Stimulated activated CD4-positive, alpha-beta T cell treated with anti-CD3 and anti-CD28 coated beads, Interleukin-12 subunit alpha, Interleukin-12 subunit beta, amount 100 ng/mL, for 24 hours (primary cell): ENCODE measurements at places on chromosomes 1 and 21.
A peak's percentile ranks its signal among the peaks of the same experiment; 100 is the strongest.

GRCh38 chr1:229035748-229036082, 235.2 kb upstream of the RAB4A start:
- DNase-seq: no peak

DNA sequence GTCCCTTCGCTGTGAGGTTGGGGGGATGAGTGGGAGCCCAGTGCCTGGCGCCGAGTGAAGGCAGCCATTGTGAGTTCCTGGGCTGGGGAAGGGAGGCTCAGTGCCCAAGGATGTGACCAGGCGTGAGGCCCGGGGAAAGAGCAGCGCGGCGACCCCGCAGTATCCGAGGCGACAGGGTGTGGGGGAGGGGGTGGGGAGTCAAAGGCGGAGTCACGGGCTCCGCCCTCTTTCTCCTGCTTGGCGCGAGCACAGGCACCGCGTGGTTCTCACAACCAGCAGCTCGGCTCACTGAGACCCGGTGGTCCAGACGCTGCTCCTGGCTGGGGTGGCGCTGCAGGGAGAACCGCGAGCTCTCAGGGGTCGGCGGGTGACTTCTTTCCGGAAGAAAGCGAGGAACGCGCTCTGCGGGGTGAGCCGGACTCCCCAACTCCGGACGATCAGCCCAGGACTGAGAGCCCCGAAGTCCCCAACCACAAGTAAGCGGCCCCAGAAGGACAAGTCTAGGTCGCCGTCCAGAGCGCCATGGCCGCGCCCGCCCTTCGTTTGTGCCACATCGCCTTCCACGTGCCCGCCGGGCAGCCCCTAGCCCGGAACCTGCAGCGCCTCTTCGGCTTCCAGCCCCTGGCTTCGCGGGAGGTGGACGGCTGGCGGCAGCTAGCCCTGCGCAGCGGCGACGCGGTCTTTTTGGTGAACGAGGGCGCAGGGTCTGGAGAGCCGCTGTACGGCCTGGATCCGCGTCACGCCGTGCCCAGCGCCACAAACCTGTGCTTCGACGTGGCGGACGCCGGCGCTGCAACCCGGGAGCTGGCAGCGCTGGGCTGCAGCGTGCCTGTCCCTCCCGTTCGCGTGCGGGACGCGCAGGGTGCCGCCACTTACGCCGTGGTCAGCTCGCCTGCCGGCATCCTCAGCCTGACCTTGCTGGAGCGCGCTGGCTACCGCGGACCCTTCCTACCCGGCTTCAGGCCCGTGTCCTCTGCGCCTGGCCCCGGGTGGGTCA, at the start of gene HPDL:
HPDL (plus strand) TSS at position 269 of the 997 bp plus-strand sequence; CDS start at position 523, 254 bp downstream.
- peak; percentile 80 for DNase-seq

- DNase-seq: no peak
Observed at GRCh38 chr21:34877485-34878128, 171.5 kb downstream of the RUNX1 start.

GRCh38 chr21:37711836-37712568, 204.3 kb downstream of the KCNJ6 start:
- DNase-seq: peak; percentile 11

DNA sequence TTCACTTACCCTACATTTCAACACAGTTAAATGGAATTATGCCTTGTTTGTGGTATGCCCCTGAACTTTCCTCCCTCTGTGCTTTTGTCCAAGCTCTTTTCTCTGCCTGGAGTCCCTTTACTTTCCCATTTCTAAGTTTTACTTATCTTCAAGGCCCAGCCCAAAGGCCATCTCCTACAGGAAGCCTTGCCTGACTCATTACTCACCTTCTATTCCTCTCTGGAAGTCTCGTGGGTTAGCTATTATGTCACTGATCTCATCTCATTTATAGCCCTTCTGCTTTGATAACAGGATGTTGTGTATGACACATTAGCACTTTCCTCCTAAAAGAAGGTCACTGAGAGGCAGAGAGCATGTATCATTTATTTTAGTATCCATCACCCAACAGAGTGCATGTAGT, 78.8 kb upstream of the CD1D start:
- no peak for DNase-seq
